GM12865 (cell line): ENCODE measurements at places on chromosomes 6 and 20.
A peak's percentile ranks its signal among the peaks of the same experiment; 100 is the strongest.

DNA sequence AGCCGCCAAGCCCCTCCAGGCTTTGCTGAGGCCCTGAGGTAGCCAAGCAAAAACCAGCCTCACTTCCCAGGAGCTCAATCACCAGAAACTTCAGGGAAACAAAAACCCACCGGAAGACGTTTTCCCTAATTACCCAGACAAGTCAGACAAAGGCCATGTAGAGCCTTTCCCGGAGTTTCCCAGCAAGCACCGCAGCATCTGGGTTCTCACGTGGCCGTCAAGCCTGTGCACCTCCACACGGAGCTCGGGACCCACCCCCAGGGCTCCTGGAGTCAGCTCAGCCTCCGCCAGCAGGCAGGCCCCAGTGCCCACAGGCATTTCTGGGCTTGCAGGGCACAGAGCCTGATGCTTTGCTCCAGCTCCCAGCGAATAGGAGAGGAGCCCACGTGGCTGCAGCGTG is 10.1 kb upstream of the MRGBP start:
- DNase-seq: no peak

- no peak for DNase-seq
These were observed 26.3 kb upstream of the NNAT start for GRCh38 chr20:37494796-37495195.

GRCh38 chr20:38165966-38166702 is 1.1 kb upstream of the TGM2 start:
- DNase-seq: no peak

DNA sequence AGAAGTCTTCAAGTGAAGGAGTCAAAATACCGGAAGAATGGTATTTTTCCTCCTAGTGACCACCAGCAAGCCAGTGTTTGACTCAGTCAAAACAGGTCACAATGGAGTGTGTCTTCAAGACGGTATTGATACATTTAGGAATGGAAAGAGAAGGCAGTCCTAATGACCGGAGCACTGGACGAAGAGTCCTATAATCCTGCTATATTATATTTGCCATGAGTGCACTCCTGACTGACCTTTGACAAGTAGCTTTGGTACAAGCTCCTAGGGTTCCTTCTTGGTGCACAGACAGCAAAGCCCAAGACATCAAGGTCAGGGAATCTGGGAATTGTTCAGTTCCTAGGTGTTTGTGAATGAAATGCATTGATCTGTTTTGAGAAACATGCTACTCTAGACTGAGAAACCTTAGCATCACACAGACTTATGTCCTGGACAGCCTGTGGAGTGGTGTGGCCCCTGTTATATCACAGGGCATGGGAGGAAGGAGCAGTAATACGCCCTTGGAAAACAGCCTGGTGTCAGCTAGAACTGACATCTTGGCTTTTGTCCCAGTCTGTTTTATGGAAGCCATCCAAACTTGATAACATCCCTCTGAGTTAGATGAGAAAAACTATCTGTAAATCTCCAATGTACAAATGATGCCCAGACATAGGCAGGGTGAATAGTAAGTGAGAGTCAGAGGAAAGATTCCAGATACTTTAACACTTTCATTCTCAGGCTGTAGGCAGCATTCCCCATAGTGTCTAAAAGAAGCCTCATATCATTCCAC is 18.5 kb downstream of the NOX3 start:
- DNase-seq: no peak

DNA sequence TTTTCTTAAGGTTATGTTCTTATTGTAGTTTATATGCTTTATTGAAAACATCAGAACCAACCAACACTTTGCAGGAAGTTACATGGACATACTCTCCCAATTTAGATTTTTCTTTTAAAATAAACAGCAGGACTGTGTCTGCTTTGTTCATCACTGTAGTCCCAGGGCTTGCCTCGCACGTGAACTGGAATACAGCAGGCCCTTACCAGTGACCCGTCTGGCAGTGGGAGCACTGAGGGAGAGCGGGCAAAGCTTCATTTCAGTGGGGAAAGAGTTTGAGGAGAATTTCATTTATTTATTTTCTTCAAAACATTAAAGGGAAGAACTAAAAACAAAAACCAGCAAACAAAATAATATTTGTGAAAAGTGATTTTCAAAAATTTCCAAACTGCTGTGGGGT is 230.8 kb downstream of the PAX1 start:
- DNase-seq: no peak

DNA sequence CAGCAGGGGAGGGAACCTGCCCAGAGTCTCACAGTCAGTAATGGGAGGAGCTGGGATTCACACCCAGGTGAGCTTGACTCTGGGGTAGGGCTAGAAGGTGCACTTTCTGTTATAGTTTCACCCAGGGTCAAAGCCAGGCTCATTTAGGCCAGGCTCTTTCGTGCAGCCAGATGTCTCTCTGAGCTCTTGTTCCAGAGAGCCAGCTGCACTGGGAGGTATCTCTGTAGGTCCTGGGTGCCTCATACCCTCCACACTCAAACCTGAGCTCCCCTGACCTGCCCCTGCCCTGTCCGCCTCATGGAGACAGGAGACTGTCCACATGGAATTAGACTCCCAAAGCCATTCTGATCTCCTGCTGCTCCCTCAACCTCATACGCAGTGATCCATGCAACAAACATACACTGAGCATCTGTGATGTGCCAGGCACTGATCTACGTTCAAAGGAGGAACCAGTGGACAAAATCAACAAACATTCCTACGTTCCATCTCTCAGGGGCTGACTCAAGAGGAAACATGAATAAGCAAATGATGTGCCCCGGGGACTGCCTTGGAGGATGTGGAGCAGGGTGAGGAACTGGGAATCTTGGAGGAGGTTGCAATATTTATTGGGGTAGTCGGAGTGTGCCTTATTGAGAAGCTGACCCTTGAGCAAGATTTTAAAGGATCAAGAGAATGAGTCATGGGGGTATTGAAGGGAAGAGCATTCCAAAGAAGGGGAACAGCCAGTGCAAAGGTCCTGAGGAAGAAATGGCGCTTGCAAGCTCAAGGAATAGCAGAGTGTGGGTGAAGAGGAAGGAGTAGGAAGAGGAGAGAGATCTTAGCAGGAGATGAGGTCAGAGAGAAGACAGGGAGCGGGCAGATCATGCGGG is 71.3 kb upstream of the TOX2 start:
- DNase-seq: peak; percentile 54

DNA sequence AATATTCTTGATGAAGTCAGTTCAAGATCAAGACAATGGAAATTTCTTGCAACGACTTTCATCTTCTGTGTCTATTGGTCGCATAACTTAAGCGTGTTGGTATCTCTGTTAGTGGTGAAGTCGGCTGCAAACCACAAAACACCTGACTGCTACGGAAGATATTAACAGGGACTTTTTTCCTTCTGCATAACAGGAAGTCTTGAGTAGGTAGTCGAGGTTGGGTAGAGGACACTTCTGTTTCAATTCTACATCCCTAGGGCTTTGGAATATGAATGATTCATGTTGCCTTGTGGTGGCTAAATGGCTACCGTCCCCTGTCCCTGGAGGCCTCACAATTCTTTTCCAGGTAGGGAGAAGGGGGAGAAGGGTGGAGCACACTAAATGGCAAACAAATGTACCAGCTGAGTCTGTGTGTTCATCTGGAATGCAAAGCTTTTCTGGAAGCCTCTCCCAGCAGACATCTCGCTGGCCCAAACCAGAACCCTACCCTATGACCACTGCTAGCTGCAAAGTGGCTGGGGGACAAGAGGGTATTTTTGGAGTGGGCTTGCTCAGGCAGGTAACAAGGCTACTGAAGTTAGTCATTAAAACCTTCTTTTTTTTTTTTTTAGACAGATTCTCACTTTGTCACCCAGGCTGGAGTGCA is 34.6 kb upstream of the NKX2-2 start:
- peak; percentile 69 for DNase-seq

- no peak for DNase-seq
These were observed 114.9 kb downstream of the NRSN1 start for GRCh38 chr6:24240943-24241342.

GRCh38 chr6:19705606-19706005 is 131.6 kb upstream of the ID4 start:
- DNase-seq: no peak

GRCh38 chr20:50346374-50347283 is 156.0 kb downstream of the CEBPB start:
- DNase-seq: no peak

DNA sequence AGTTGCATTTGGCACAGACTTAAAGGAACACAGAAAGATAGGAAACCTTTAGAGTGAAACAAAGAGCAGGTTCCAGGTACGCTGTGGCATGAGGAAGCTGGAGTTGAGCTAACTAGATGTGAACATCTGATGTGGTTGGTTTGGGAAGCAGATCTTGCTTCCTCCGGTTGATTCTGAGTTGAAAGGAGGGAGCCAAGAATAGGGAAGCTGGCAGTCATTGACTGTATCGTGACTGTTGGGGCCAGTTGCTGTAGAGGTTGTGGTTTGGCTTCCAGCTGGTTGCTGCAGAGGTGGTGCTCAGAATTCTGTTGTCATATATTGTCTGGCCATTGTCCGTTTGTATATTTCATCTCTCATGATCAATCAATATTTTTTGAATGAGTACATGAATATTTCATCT is 325.9 kb downstream of the PLCB1 start:
- no peak for DNase-seq

- no peak for DNase-seq
These were observed 269.0 kb downstream of the SMOC2 start for GRCh38 chr6:168709991-168710390.

DNA sequence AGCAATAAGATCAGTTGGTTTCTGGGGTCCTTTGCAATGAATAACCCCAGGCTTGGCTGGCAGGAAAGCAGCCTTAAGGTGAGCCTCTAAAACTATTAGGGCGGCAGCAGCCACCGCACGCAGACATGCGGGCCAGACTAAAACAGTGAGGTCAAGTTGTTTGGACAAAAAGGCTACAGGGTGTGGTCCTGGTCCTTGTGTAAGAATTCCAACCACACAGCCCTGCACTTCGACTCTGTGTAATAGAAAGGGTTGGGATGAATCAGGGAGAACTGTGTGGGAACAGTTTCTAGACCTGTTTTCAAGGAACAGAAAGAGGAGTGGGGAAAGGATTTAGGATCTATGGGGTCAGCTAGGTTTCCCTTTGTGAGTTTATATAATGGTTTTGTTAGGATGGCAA is 237.6 kb downstream of the SMOC2 start:
- no peak for DNase-seq

DNA sequence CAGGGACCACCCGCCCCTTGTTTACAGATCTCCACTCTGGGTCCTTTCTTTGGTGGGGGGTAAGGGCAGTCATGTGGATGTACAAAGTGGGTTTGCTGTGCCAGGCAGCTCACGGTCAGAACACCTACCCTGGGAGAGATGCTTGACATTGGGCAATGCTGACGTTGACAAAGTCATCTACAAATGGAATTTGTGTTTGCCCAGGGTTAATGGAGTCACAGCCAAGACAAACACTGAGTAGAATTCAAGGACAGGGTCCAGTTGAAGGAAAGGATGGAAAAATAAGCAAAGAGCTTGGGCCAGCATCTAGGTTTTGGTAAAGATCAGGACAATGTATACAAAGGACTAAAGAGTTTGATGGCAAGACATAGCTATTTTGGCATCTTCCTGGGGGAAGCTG is 54.7 kb downstream of the MOCS1 start:
- DNase-seq: no peak

DNA sequence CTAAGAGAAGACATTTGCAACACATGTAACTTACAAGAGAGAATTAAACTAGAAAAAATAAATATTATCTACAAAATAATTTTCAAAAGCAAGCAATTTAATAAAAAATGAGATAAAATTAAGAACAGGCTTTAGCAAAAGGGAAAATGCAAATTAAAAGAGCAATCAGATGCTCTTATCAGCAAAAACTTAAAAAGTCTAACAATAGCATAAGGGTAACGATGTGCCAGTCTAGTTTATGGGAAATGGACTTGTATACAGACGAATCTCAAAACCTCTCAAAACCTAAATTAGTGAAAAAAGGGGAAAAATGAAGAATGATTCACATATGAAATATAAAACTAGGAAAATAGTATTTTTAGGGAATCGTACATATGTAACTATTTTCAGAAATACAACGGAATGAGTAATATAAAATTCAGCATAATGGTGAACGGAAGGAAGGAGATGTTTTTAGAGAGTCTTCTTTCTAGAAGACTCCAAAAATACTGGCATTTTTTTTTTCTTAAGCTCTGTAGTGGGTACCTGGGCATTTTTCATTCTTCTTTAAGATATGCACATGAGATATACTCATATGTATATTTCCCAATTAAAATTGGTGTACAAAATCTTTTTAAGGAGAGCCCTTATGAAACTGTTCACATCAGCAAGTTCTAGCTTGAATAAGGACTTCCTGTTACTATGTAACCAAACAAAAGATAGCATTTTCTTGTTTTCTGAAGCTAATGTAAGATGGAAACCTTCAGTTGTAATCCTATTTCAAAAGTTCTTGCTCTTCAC is 927 bp upstream of the MANEA start:
- peak; percentile 32 for DNase-seq

DNA sequence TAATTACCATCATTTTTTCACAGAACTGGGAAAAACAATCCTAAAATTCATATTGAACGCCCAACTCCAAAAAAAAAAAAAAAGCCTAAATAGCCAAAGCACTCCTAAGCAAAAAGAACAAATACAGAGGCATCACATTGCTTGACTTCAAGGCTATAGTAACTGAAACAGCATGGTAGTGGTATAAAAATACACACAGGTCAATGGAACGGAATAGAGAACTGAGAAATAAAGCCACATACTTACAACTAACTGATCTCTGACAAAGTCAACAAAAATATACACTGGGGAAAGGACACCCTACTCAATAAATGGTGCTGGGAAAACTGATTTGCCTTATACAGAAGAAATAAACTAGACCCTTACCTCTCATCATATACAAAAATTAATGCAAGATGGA is 89.6 kb downstream of the MRAP2 start:
- DNase-seq: no peak

DNA sequence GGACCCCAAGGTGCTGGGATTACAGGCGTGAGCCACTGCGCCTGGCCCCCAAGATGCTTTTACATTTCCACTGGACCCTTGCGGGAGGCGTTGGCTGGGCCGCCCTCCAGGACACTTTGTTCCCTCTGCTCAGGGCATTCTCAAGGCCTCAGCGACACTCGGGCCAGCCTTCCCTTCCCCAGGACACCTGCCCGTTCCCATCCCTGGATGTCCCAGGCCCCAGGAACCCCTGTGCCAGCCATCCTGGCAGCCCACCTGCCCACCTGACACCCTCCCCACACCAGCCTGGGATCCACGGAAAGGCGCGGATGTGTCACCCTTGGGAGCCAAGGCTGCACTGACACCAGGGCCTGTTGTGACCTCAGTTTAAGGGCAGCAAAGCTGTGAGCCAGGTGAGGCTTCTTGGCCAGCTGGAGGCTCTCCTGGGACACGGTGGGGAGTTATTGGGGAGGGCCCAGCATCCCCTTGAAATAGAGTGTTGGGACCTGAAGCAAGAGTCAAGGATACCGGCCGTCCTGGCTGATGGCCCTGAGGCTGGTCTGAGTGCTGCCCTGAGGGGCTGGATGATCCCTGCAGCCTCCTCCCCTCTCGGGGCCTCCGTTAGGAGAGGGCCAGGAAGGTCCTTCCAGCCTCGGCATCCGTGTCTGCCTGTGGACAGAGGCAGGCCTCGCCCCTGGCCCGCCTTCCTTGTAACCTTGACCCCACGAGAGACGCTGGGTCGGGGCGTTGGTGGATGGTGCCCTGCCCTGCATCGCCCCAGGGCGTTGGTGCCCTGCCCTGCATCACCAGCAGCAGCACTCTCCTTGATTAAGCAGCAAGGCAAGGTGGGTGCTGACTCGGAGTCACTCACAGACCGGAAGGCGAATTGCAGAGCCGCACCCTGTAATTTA is 84.2 kb upstream of the BHLHE23 start:
- no peak for DNase-seq

GRCh38 chr6:132023490-132023889 is 72.3 kb upstream of the CCN2 start:
- no peak for DNase-seq
